C1 segment of cervical spinal cord (tissue), 14 donors: ENCODE measurements at places on chromosomes 1 and 21.

GRCh38 chr1:59411147-59411546 lies 114.3 kb downstream of the FGGY start:
- no peak for DNase-seq

GRCh38 chr1:12669529-12670068 lies 25.7 kb downstream of the AADACL4 start:
- no peak for DNase-seq

DNA sequence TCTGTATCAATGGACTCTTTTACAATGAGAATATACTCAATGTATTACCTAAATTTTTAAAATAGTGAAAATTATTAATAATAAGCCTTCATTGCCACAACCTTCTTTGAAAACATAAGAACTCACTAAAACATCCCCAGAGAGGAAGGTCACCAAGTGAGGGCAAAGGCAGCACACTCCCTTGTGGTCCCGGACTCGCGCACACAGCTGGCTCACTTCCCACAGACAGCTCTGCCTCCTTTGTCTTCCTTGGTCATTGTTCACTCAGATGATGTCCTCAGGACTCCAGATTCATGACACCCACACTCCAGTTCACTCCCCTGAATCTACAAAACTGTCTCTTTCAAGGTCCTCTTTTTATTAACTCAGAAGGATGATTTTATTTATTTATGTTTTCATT lies 19.2 kb upstream of the UBR4 start:
- DNase-seq = no peak

- DNase-seq = peak; percentile 10
Measured at GRCh38 chr1:224175617-224176016, 7.4 kb upstream of the DEGS1 start.

GRCh38 chr1:14775434-14775833 lies 176.9 kb downstream of the KAZN start:
- DNase-seq = no peak

GRCh38 chr1:16915627-16915973 lies 6.1 kb upstream of the CROCC start:
- no peak for DNase-seq

DNA sequence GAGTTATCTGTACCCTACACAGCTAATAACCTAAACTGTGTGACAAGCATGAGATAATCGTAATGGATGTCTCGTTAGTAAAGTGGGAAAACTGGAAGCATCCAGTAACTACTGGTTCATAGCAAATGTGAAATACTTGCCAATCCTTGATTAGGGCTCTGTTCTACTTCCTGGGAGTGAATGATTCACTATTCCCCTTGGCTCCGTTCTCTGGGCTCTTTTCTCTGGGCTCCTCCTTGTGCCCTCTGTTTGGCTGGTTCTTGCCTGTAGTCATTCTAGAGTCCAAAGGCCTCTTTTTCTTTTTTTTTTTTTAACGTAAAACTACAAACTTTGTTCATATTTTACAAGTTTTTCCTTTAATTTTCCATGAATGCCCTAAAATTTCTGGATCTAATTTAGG lies 465.8 kb upstream of the PLXNA2 start:
- DNase-seq = no peak

DNA sequence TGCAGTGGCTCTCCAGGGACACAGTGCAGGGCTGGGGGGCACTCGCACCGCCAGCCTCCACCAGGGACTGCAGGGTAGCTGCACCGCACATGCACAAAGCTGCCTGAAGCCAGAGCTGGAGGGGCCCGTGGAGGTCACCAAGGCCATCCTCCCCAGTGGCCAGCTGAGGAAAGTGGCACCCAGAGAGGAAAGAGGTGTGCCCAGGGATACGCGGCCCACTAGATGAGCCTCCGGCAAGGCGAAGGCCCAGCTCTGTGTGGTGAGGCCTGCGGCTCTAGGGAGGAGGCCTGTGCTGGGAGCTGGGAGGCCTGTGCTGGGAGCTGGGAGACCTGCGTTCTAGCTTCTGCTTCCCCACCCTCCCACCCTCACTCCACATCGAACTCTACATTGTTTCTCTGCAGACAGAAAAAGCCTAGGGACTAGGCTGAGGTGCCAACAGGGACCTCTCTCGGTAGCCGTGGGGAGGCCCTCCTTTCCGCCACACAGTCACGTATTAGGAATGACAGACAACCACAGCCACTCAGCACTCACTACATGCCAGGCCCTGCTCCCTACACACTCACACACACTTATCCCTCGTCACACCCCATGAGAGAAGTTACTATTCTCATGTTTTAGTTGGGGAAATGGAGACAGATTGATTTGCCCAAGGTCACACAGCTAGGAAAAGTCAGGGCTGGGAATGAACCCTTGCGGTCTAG lies 921 bp upstream of the ASCL5 start:
- no peak for DNase-seq

DNA sequence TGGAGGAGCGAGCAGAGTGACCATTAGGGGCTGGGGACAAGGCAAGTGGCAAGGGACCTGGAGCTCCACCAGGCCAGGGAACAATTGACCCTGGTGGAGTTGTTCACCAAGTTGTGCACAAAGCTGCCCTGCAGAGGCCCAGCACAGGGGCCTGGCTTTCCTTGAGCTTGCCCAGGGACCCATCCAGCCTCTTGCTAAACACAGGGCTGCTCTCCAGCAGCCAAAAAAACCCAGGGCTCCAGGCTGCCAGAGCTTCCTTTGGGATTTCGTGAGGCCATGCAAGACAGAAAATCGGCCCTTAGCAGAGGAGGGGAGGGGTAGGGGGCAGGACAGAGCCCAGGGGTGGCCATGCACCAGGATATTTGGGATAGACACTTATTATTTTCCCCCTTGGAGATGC lies 32.6 kb downstream of the LRP8 start:
- DNase-seq = no peak

DNA sequence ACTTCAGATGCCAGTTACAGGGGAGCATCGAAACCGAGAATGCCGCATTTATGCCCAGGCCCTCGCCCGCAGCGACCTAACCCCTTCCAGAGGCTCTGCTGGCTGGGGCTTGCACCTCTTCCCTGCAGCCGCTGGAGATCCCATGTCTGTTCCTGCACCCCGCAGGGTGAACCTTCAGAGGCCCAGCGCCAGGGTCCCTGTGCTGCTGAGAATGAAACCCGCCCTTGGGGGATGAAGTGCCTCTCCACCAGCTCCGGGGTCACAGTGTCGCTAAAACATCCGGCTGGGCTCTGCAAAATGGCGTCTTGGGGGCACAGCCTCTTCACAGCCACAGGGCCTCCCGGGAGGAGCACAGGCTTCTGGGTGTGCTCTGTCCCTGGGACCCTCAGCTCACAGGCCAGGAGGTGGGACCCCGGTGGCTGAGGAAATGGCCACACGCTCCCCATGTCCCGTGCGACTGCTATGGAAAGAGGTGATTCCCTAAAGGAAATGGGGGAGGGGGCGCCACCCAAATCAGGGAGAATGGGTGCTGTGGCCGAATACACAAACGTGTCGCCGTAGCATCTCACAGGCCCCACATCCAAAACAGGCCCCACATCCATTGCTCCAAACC lies 39.9 kb upstream of the TSPEAR start:
- DNase-seq = no peak
